ENCODE measurements at places on chromosomes 7 and 10. TPM values are rescaled to one million over a fixed set of nuclear protein-coding genes. Genes with fewer than 3 reads are reported as not detected.
A peak's percentile ranks its signal among the peaks of the same experiment; 100 is the strongest.

DNA sequence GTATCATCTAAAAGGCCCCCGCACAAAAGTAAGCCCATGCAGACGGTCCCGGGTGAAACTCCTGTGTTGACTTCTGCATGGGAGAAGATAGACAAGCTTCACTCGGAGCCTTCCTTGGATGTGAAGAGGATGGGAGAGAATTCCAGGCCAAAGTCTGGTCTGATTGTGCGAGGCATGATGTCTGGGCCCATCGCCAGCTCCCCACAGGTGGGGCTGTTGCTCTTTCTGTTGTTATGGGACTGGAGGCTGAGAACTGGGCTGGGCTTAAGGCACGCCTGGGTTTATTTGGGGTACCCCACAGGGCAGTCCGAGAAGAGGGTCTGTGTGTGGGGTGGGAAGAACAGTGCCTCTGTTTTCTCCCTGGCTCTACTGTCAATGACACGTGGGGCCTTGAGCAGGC, 14.6 kb downstream of the MINDY4 start:
- H3K27me3 ChIP-seq: no peaks in the 10 kb centered on the region
- peaks cover 13% of the 10 kb centered on the region for H3K36me3 ChIP-seq
- no peak overlapping the region for H3K27ac ChIP-seq
- no peak overlapping the region for H3K4me3 ChIP-seq
- no peaks in the 10 kb centered on the region for H3K4me1 ChIP-seq

Gene OPN1SW
- not detected for total RNA-seq

Gene INPP5F
- 10.9 TPM for total RNA-seq

DNA sequence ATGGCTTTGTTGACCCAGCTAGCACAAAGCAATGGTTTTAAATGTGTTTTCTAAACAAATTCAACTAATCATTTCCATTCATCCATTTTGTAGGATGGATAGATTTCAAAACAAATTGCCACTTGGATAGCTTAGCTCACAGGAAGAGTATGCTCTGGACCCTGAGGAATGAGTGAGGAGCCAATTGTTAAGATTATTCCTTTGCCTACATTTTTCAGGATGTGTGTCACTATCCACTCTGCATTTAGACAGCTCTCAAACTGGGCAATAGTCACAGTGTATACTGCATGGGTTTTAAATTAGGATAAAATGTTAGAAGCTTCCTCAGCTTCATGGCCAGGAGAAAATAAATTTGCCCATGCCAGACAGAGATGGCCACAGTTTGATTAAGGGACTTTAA, 605.6 kb upstream of the TEX47 start:
- no peak for DNase-seq
- no peaks in the 10 kb centered on the region for H3K36me3 ChIP-seq
- no peaks in the 10 kb centered on the region for H3K27me3 ChIP-seq
- H3K27ac ChIP-seq: no peak overlapping the region
- H3K4me3 ChIP-seq: no peak overlapping the region
- H3K4me1 ChIP-seq: peaks cover 3% of the 10 kb centered on the region

DNA sequence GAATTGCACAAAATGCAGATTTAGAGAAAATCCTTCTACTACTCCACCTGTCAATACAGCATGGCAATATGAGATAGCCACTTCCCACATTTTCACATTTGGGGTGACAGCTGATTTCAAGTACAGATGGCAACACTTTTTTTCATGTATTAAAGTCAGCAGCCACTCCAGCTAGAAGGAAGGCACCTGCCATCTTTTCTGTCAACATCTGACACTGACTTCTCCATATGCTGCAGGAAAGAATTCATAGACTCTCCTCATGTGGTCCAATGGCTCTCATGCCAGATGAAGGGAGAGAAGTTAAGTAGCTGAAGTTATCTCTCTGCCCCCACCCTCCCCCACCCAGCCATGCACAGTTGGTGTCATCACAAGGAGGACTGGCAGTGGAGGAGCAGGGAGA, 912.0 kb downstream of the SORCS1 start:
- no peak overlapping the region for H3K4me3 ChIP-seq
- H3K27me3 ChIP-seq: peaks cover 2% of the 10 kb centered on the region
- no peak for DNase-seq
- no peak overlapping the region for H3K27ac ChIP-seq

GRCh38 chr10:31836569-31837406, 91.8 kb downstream of the ARHGAP12 start:
- DNase-seq: peak; percentile 15
- no peak overlapping the region for H3K4me3 ChIP-seq
- no peaks in the 10 kb centered on the region for H3K27me3 ChIP-seq
- peaks cover 3% of the 10 kb centered on the region for H3K36me3 ChIP-seq

DNA sequence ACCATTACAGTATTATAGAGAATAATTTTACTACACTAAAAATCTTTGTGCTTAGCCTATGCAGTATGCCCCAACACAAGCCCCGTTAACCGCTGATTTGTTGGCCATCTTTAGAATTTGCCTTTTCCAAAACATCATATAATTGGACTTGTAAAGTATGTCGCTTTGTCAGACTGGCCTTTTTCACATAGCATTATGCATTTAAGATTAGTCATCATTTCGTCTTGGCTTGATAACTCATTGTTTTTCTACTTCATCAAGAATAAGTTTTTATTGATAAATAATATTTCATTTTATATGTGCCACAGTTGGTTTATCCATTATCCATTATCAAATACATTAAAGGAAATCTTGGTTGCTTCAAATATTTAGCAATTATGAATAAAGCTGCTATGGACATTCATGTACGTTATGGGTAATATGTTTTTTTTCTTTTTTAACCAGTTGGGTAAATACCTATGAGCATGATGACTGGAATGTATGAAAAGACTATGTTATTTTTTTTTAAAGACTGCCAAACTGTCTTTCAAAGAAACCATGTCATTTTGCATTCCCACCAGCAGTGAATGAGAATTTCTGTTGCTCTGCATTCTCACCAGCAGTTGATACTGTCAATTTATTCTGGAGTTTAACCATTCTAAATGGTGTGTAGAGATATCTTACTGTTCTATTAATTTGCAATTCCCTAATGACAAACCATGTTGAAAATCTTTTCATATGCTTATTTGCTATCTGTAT, 273.1 kb upstream of the KCND2 start:
- H3K27ac ChIP-seq: no peak overlapping the region
- no peaks in the 10 kb centered on the region for H3K36me3 ChIP-seq
- DNase-seq: no peak
- H3K27me3 ChIP-seq: no peaks in the 10 kb centered on the region
- no peaks in the 10 kb centered on the region for H3K4me1 ChIP-seq
- H3K4me3 ChIP-seq: no peak overlapping the region

- DNase-seq: no peak
- no peak overlapping the region for H3K4me3 ChIP-seq
- H3K4me1 ChIP-seq: no peaks in the 10 kb centered on the region
- no peaks in the 10 kb centered on the region for H3K36me3 ChIP-seq
Observed at GRCh38 chr7:25583621-25584020, 355.3 kb upstream of the NPVF start.

Gene SCIN
- total RNA-seq: 0.36 TPM

Gene C10orf67
- 3.2 TPM for total RNA-seq

Gene ZCWPW1
- 5.2 TPM for total RNA-seq

Gene ZNF425
- total RNA-seq: 0.57 TPM

DNA sequence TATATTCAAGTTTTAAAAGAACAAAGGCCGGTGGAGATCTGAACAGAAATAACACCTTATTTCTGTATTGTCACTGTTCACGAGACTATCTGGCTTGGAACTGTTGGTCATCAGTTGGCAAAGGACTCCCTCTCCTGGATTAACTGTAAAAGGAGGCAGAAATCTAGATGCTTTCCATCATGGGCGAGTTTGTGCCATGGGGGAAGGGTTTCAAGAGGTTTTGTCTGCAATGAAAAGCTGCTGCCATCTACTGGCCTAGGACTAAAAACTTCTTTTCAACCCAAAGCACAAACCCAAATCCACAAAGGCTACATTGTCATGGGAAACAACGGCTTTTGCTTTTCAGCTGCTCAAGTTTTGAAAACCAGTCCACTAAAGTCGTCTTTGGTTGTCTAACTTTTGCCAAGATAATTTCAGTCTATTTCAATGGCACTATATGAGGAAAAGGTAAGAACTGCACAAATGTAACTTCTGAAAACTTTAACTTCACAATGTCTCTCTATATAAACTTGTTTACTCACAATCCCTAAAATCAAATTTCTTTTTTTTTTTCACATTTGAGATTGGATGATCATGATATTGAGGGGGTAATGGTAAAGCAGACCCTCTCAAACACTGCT, 196.8 kb downstream of the SKAP2 start:
- H3K36me3 ChIP-seq: no peaks in the 10 kb centered on the region
- H3K27ac ChIP-seq: no peak overlapping the region
- H3K27me3 ChIP-seq: peaks cover 4% of the 10 kb centered on the region
- H3K4me3 ChIP-seq: no peak overlapping the region

GRCh38 chr7:13099154-13099795, 411.8 kb downstream of the ARL4A start:
- no peak overlapping the region for H3K4me3 ChIP-seq
- H3K36me3 ChIP-seq: no peaks in the 10 kb centered on the region
- H3K27ac ChIP-seq: no peak overlapping the region
- peaks cover 9% of the 10 kb centered on the region for H3K27me3 ChIP-seq
- H3K4me1 ChIP-seq: no peaks in the 10 kb centered on the region

Gene CFAP46
- not detected for total RNA-seq

DNA sequence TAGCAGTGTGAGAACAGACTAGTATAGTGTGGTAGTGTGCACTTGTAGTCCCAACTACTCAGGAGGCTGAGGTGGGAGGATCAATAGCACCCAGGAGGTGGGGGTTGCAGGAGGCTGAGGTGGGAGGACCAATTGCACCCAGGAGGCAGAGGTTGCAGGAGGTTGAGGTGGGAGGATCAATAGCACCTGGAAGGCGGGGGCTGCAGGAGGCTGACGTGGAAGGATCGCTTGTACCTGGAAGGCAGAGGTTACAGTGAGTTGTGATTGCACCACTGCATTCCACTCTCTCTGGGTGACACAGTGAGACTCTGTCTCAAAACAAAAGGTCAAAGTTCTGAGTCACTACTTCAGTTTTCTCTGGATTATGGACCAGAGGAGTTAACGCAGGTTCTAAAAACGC, 22.6 kb upstream of the DIP2C start:
- no peak overlapping the region for H3K27ac ChIP-seq
- H3K4me1 ChIP-seq: no peaks in the 10 kb centered on the region
- no peak for DNase-seq
- peaks cover 11% of the 10 kb centered on the region for H3K27me3 ChIP-seq

- DNase-seq: no peak
- H3K27me3 ChIP-seq: peaks cover 11% of the 10 kb centered on the region
- no peaks in the 10 kb centered on the region for H3K36me3 ChIP-seq
- no peaks in the 10 kb centered on the region for H3K4me1 ChIP-seq
- H3K4me3 ChIP-seq: no peak overlapping the region
Observed at GRCh38 chr10:112295853-112296830, 12.9 kb downstream of the TECTB start.

Gene MCM10
- total RNA-seq: 81.1 TPM

Gene CALCR
- total RNA-seq: not detected

GRCh38 chr10:29420744-29421143, 131.9 kb downstream of the LYZL1 start:
- peaks cover 30% of the 10 kb centered on the region for H3K36me3 ChIP-seq
- DNase-seq: no peak
- H3K27me3 ChIP-seq: no peaks in the 10 kb centered on the region
- H3K27ac ChIP-seq: no peak overlapping the region
- H3K4me3 ChIP-seq: no peak overlapping the region
- no peaks in the 10 kb centered on the region for H3K4me1 ChIP-seq

DNA sequence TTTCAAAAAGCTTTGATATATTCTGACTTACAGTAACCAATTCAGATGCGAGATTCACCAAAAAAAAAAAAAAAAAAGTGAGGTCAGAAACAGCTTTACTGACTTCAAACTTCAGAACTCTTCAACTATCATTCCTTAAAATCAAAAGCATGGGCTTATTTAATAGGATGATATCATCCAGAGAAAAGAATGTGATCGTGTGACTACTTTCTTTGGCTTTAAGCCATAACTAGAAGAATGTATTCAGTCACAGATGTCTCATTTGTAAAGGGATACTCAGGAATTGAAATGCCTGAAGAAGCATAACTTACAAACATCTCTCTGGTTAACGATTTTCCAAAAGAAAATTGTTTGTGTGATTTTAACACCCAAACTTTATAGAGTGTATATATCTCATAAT, 11.5 kb downstream of the TPK1 start:
- no peak overlapping the region for H3K4me3 ChIP-seq
- peaks cover 2% of the 10 kb centered on the region for H3K36me3 ChIP-seq
- H3K27ac ChIP-seq: peak overlapping the region; percentile 30
- H3K27me3 ChIP-seq: no peaks in the 10 kb centered on the region
- no peak for DNase-seq
- H3K4me1 ChIP-seq: peaks cover 76% of the 10 kb centered on the region

DNA sequence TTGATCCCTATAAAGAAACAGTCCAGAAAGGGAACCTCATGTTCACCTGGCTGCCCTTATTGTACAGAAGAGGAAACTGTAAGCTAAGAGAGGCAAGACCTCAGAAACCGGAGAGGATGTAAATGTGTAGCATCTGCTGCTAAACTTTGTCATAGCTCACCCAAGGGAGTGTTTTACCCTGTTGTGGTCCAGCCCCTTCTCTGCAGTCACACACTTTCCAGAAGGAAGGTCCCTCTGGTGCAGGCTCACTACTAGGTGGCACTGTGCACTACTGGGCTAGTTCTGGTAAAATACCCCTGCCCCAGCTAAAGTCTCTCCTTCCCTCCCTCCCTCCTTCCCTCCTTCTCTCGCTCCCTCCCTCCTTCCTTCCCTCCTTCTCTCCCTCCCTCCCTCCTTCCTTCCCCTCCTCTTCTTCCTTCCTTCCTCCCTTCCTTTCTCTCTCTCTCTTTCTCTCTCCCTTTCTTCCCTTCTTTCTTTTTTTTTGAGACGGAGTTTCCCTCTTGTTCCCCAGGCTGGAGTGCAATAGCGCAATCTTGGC, 42.5 kb upstream of the LCOR start:
- H3K36me3 ChIP-seq: no peaks in the 10 kb centered on the region
- no peak overlapping the region for H3K4me3 ChIP-seq
- peaks cover 5% of the 10 kb centered on the region for H3K27me3 ChIP-seq
- DNase-seq: no peak
- no peak overlapping the region for H3K27ac ChIP-seq
- H3K4me1 ChIP-seq: no peaks in the 10 kb centered on the region

Gene PODXL
- total RNA-seq: 0.98 TPM

Data from activated naive CD4-positive, alpha-beta T cell treated with anti-CD3 and anti-CD28 coated beads for 36 hours (primary cell).